Peyer's patch (tissue), 4 donors: ENCODE measurements at places on chromosomes 3 and 15. TPM values are rescaled to one million over a fixed set of nuclear protein-coding genes. Genes with fewer than 3 reads are reported as not detected.

Gene PLSCR5
- total RNA-seq: not detected

Gene SOX14
- not detected for total RNA-seq

Gene RASA2
- 38.2 TPM for total RNA-seq

Gene HRG
- total RNA-seq: not detected

Gene FETUB
- total RNA-seq: not detected

Gene ISG20
- total RNA-seq: 50.3 TPM

Gene NR2F2
- 20.9 TPM for total RNA-seq

Gene CFAP100
- total RNA-seq: not detected

Gene TGM5
- not detected for total RNA-seq

Gene FOXL2
- total RNA-seq: not detected

Gene GANC
- 20.8 TPM for total RNA-seq

Gene SEMA3F
- 23.1 TPM for total RNA-seq

Gene GABPB1
- total RNA-seq: 15.7 TPM

Gene CEMIP
- total RNA-seq: 0.83 TPM

Gene CSPG5
- not detected for total RNA-seq

Gene ADCY5
- 23.3 TPM for total RNA-seq

Gene SAMD7
- total RNA-seq: not detected

Gene CNOT10
- total RNA-seq: 22.8 TPM

Gene RHOV
- total RNA-seq: 1.6 TPM

Gene TLR9
- 0.27 TPM for total RNA-seq

Gene IGF2BP2
- total RNA-seq: 94.5 TPM

Gene ESYT3
- 2.5 TPM for total RNA-seq

Gene SPTBN5
- 0.27 TPM for total RNA-seq

Gene ITIH1
- not detected for total RNA-seq

Gene KY
- total RNA-seq: 0.88 TPM

Gene FEZF2
- total RNA-seq: not detected

Gene CALML4
- 138 TPM for total RNA-seq

Gene IGF1R
- total RNA-seq: 176 TPM

Gene TRAT1
- total RNA-seq: not detected

Gene TGM4
- not detected for total RNA-seq

Gene GNAI2
- total RNA-seq: 87.9 TPM

Gene THRB
- total RNA-seq: 13.2 TPM

Gene PRSS50
- total RNA-seq: not detected

Gene GABRR3
- not detected for total RNA-seq

Gene SNURF
- total RNA-seq: not detected

Gene KBTBD8
- total RNA-seq: 7.0 TPM

Gene PODXL2
- 9.1 TPM for total RNA-seq

Gene ZBED2
- not detected for total RNA-seq

Gene IMPG2
- 0.35 TPM for total RNA-seq

Gene SEMA5B
- 6.8 TPM for total RNA-seq

Gene HYAL2
- total RNA-seq: 18.2 TPM

Gene NR2E3
- 1.3 TPM for total RNA-seq

Gene FMN1
- 36.9 TPM for total RNA-seq

Gene ANKRD34C
- not detected for total RNA-seq
